ENCODE measurements at places on chromosomes 11 and 22. TPM values are rescaled to one million over a fixed set of nuclear protein-coding genes. Genes with fewer than 3 reads are reported as not detected.

- DNase-seq = no peak
Measured at GRCh38 chr11:67283481-67283963, 5.6 kb upstream of the ANKRD13D start.

DNA sequence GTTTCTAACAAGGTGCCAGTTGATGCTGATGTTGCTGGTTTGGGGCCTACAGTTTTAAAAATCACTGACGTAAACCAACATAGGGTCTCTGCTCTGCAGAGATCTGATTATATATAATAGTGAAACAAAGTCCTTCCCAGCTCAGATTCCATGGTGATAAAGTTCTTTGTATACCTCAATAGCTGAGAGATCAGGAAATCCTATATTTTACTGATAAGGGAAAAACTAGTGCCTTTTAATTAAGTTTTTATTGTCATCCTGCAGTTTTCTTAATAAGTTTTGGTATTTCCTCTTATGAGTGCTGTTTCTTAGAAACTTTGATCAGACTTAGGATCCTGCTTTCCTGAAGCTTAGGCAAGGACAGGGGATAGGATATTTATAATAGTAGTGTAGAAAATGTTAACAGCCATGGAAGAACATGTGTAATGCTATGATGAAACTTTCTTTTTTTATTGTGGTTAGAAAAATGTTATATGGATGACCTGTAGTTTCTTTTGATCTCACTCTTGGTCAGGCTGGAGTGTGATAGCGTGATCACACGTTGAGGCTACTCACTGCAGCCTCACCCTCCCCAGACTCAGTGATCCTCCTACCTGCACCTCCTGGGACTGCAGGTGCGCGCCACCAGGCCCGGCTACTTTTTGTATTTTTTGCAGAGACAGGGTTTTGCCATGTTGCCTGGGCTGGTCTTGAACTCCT lies 14.1 kb downstream of the CAPRIN1 start:
- no peak for DNase-seq

- DNase-seq = peak; percentile 30
Measured at GRCh38 chr11:122173587-122173986, 57.6 kb upstream of the BLID start.

GRCh38 chr11:74951226-74951625 lies 2.2 kb downstream of the SPCS2 start:
- DNase-seq = no peak

- DNase-seq = no peak
Measured at GRCh38 chr11:114165326-114166230, 106.1 kb downstream of the ZBTB16 start.

GRCh38 chr11:128804481-128804880 lies 62.6 kb downstream of the KCNJ1 start:
- peak; percentile 18 for DNase-seq

- peak; percentile 57 for DNase-seq
Measured at GRCh38 chr11:59822989-59823566, 12.5 kb upstream of the MRPL16 start.

DNA sequence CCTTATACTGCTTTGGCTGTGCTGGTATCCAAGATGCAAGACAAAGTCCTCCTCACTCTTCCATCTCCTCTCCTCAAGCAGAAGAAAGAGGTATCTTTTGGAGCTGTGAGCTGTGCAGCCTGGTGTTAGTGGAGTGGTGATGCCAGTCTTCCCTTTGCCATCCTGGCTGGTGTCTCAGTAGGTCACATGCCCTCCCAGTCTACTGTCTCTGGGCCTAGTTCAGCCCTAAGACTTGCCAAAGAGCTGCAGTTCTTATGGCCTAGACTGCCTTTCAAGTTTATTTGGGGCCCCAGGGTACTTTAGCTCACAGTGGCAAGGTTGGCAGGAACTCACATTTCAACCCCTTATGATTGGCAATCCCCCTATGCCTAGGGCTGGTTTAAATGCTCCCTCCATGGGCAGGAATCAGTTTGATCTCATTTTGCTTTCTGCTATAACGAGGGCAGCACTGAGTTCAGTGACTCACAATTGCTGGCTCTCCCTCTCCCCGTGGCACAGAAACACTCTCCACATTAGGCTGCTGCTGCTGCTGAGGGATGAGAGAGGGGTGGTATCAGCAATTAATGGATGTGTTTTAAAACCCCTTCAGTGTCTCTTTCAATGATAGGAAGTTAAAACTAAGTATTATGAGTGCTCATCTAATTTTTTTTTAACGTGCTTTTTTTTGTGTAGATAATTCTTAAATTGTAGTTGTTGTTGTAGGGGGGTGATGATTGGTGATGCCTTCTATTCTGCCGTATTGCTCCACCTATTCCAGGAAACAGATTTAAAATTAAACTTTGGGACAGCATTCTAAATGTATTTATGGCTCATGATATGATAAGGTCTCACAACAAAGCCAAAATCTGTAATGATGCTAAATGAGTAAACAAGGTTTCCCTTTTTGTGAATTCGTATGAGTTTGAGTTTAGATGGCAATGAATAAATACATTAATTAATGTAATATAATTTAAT lies 1295.0 kb downstream of the JRKL start:
- DNase-seq = no peak

- DNase-seq = peak; percentile 77
Measured at GRCh38 chr22:19629720-19630419, 84.4 kb upstream of the SEPTIN5 start.

GRCh38 chr11:19284881-19285280 lies 44.1 kb upstream of the E2F8 start:
- no peak for DNase-seq

DNA sequence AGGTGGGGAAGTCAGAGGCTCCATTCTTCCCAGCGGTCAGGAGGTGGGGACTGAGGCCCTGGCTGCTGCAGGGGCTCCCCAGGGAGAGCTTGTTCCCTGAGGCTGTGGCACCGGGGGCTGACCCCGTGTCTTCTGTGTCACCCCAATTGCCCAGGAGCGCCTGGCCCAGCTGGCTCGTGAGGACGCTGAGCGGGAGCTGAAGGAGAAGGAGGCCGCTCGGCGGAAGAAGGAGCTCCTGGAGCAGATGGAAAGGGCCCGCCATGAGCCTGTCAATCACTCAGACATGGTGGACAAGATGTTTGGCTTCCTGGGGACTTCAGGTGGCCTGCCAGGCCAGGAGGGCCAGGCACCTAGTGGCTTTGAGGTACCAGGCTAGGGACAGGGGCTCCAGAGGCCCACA lies 53.2 kb downstream of the MYO7A start:
- DNase-seq = no peak

GRCh38 chr11:14835496-14836492 lies 56.2 kb downstream of the CYP2R1 start:
- DNase-seq = no peak

DNA sequence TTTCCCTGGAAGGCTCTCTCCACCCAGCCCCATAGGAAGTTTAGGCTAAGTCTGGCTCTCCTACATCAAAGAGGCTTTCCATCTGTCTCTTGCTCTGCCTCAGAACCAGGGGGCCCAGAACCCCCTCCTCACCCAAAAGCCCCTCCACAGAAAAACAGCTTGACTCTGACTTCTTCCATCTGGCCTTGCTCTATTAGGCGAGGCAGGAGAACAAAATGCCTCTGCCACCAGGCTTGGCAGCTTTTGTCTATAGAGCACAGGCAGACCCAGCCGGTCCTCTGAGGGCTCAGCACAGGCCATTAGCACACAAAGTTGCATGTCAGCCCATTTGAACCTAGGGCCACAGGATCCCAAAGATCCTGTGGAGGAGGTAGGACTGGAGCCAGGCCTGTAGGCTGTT lies 75.7 kb upstream of the SUSD2 start:
- no peak for DNase-seq

DNA sequence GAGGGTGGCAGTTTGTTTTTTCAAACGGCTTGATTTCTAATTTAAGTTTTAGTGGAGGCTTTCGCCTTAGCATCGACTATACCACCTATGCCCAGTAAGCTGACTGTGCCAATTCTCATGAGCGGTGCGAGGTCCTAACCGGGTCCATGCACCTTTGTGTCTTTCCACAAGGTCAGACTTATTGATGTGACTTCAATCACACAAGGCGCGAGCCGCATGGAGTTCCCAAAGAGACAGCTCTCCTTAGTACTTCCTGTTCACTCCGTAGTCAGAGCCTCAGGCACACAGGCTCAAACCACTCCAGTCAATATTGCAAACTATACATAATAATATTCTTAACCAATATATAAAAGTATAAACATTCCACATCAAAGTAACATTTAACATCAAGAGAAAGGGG lies 18.2 kb downstream of the ST14 start:
- no peak for DNase-seq

GRCh38 chr11:134613646-134614045 lies 201.6 kb upstream of the B3GAT1 start:
- DNase-seq = no peak

DNA sequence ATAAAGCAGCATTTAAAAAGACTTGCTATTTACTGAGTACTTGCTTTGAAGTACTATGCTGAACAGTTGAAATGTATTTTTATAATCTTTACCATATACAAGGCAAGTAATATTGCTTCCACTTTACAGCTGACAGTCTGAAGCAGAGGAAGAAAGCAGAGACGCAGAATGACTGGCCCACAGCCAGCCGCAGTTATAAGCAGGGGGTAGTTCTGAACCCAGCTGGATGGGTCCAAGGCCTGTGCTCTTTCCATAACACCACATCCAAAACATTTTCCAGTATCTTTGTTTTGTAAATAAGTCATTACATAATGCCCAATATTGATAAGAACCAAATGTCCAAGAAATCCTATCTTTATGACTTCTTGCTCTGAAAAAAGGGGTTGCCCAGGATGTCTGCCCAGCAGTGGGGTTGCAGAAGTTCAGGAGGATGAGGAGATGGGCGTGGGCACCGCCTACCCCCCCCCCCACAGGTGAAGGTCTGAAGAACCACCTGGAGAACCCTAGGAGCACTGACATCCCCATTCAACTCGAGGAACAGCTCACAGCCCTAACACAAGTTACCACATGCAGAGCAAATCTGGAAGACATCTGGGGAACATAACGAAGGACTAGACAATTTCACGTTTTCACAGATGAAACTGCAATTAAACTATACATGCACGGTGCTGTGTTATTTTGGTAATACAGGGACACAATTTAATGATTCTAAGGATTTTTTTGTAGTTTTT lies 24.2 kb upstream of the YPEL1 start:
- DNase-seq = no peak

DNA sequence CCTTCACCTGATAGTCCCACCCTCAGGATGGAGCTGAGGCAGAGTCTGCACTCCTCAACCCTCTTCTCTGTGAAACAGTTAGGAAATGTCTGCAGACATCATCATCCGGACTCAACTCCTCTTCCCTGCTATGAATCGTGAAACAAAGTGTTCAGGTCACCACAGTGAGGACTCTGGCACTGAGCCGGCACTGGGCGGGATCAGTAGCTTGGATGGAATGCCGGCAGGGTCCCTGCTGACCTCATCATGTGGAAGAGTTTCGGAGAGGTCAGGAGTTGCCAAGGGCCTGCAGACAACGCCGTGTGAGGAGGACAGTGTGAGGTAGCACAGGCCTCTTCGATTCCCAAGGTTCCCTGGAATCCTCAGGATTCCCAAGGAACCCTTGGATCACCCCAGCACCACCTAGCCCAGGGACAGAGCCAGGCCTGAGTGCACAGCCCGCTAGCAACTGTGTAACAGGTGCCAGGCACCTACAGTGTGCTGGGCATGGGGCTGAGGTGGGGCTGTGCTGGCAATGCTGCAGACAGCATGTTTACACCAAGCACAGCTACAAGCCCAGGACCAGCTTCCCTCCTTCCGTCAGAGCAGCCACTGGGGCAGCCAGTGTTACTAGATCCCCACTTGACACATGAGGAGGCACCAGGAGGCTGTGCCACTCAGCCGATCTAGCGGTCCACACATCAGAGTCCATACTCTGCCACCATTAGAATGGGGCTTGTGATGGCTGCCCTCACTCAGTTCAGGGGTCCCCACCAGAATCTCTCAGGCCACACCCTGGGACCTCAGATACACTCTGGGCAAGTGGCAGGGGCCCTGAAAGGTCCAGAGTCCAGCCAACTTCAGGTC lies 693 bp upstream of the LINC01488 start:
- no peak for DNase-seq

DNA sequence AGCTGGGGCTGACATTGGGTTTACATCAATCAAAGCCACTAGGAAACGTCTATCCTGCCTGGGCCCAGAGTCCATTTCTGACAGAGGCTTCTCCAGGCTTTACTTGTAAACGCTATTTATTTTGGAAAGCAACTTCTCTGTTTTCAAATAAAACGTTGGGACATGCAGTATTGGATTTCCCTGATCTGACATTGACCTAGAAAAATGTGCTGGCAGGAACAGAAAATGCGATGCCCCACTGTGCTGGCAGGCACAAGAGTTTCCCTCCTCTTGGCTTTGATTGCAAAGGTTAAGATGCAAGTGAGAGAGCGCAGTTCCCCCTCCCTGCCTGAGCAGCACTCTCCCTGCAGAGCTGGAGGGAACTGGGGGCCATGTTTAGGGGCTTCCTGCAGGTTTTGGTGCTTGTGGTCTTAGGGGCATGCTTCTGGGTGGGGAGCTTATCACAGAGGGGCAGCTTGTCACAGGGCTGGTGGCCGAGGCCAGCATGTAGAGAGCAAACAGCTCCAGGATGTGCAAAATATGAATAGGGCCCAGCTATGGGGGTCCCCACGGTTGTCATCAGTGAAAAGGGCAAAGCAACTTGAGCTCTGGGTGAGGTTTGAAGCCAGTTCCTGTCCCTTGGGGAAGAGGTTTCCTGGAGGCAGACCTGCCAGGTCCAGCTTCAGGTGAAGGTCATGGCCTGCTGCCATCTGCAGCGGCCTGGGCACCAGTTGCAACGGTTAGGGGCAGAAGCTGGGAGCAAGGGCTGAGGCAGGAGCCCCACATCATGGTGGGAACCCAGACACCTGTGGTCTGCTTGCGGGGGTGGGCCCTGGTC lies 42.3 kb upstream of the DKK3 start:
- DNase-seq = no peak

The MEN1 gene
- total RNA-seq = 14.0 TPM

The MIAT gene
- total RNA-seq = 0.27 TPM

The ROM1 gene
- total RNA-seq = 2.7 TPM

The MMP11 gene
- 4.2 TPM for total RNA-seq

The MOGAT2 gene
- not detected for total RNA-seq

The CCDC89 gene
- total RNA-seq = 1.1 TPM

The TCN2 gene
- 0.12 TPM for total RNA-seq

The GLB1L2 gene
- total RNA-seq = 13.4 TPM

The APOL5 gene
- 0.69 TPM for total RNA-seq

The CD248 gene
- not detected for total RNA-seq

The CENPM gene
- total RNA-seq = 57.3 TPM

The GPR83 gene
- not detected for total RNA-seq

The CCND1 gene
- total RNA-seq = 264 TPM

The BATF2 gene
- 0.51 TPM for total RNA-seq
